Kidney capillary endothelial cell (primary cell): ENCODE measurements at places on chromosomes 5 and 9.
A peak's percentile ranks its signal among the peaks of the same experiment; 100 is the strongest.

- DNase-seq, result no peak
These were observed 1707.8 kb upstream of the ACO1 start for GRCh38 chr9:30676651-30677050.

GRCh38 chr9:73441890-73442818 is 290.5 kb downstream of the ANXA1 start:
- no peak for DNase-seq

DNA sequence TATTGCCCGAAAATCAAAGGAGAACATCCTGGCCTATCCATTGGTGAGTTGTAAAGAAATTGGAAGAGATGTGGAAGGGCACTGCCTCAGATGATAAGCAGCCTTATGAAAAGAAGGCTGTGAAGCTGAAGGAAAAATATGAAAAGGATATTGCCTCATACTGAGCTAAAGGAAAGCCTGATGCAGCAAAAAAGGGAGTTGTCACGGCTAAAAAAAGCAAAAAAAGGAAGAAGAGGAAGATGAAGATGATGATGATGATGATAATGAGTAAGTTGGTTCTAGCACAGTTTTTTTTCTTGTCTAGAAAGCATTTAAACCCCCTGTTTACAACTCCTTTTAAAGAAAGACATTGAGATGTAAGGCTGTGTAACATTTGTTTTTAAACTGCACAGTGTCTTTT is 59.8 kb upstream of the ZBED3 start:
- no peak for DNase-seq

DNA sequence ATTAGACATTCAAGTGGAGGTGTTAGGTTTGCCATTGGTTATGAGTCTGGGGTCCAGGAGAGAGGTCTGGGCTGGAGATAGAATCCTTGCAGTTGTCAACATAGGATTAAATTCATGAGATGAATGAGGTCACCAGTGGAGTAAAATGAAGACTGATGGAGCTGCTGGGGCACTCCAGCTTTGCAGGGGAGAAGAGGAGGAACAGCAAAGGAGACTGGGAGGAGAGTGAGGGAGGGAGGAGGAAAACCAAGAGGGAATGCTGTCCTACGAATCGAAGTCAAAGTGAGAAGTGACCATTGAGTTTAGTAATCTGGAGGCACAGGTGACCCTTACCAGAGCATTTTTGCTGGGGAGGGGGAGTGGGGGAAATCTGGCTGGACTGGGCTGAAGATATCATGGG is 178.2 kb upstream of the NR3C1 start:
- no peak for DNase-seq

GRCh38 chr5:136053336-136054141 is 24.8 kb downstream of the TGFBI start:
- DNase-seq, result peak; percentile 85

- DNase-seq, result peak; percentile 70
These were observed 71.3 kb downstream of the TMC1 start for GRCh38 chr9:72592502-72593403.

- DNase-seq, result no peak
These were observed 37.5 kb downstream of the MTREX start for GRCh38 chr5:55345327-55345726.

- DNase-seq, result no peak
These were observed 160.8 kb downstream of the CEMIP2 start for GRCh38 chr9:71607461-71607881.

DNA sequence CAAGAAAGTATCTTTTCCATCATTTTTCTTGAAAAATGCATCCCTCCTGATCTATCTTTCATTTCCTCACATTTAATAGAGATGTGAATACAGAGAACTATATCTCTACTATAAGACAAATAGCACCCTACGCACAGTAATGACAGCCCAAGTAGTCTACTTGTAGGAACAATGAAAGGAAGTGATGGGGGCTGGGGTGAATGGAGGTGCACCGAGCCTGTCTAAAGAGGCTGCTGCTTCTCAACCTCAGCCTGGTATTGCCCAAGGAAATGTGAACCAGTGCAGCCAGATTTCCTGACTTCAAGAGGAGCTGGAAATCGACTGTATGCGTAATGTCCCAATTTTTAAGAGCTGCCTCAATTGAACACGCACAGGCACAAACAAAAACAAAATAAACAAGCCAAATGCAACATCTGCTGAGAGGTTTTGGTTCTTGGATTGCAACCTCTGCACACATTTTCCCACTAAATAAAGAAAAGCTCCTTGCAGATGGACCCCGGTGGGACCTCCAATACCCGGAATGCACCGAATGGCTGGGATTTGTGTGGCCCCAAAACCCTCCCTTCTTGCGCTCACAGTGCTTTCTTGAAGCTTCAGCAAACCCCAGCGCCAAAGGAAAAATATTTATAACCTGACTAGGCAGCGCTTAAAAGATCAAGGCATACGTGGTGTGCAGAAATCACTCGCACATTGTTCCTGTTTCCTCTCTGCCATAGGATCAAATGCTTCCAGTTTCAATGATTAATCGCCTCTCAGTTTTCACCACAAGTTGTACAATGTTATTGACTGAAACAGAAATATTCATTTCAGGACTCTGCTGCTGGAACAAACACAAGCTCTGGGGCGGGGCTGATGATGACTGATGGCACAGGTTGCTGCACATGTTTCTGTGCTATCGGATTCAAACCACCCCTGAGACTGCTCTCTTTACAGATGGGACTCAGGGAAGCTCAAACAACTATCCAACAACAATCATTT is 68.3 kb downstream of the KCNIP1 start:
- DNase-seq, result peak; percentile 76

GRCh38 chr9:9170439-9171134 is 1371.0 kb upstream of the DMAC1 start:
- no peak for DNase-seq

DNA sequence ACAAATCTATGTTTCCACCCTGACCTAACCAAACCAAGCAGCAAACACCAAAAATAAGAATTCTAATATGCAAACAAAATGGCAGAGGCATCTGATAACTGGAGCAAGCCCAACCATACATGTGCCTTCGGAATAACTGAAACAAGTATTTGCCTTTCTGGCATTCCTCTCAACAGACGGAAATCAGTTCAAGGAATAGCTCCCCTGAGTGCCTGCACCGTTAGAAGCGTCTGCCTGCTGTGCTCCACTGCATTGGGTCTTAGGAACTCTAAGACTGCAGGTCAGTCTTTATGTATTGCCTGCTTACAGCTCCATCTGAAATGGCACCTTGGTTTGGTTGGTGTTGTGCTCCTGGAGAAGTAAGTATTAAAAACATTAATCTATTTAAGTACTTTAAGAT is 98.5 kb downstream of the MRPS27 start:
- DNase-seq, result no peak

DNA sequence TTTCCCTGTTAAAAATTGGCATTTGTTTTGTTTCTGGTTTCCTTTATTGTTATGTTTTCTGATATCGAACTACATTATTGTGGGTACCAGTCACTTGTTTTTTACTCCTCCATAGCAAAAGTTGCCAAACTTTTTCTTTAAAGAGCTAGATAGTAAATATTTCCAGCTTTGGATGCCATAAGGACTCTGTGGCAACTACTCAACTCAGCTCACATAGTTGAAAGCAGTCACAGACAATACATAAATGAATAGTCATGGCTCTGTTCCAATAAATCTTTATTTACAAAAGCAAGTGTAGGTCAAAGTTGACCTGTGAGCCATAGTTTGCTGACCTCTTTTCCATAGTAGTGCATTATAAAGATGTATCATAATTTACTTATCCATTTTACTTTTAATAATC is 305.0 kb downstream of the RASEF start:
- DNase-seq, result no peak

DNA sequence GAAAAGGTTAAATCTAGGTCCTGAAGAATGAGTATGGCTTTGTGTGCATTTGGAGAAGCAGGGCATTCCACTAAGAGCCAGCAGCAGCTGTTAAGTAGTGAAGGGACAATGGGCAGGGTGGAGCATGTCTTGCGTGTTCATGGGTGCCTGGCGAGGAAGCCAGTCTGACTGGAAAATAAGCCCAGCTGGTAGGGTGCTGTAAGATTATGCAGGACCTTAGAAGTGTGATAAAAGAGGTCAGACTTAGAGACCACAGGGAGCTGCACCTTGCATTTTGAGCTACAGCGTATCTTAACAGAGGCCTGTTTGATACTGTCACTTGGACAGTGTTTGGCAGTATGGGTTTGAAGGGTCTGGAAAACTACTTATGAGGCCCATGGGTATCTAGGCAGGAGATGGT is 131.7 kb upstream of the ELL2 start:
- DNase-seq, result no peak

- DNase-seq, result no peak
These were observed 5.5 kb downstream of the C9orf85 start for GRCh38 chr9:71916834-71917534.

DNA sequence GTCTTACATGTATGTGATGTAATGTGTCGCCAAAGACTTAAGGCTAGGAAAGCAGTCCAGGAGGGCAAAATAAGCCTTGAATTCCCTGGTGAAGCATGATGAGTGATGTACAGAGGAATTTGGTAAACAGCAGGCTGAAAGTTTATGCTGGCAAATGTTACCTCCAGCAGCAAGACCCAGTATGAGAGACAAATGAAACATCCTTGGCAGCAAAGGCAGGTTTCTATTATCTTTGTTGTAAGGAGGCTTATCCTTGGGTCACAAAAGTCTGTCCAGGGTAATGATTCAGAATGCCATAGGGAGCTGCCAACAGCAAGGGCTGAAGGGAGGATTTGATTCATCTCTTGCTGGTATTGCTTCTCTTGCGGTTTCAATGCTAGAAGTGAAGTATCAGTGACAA is 75.9 kb upstream of the HTR4 start:
- no peak for DNase-seq

DNA sequence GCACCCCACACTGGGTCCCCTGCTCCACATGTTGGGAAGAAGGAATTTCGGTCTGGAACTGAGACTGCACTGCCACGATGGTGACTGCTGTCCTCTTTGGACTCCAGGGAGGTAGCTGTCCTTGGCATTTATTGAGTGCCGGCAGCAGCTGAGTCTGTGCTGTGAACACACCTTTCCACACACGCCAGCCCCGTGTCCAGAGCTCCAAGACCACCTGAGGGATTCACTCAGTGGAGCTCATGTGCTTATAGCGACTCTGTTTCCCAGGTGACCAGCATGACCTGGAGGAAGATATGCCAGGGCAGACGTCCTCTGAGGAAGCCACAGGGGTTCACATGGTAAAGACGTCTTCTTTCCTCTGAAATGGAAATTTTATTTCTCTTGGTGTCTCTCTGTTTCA is 33.2 kb upstream of the FLT4 start:
- no peak for DNase-seq

GRCh38 chr5:32108167-32108566 is 66.0 kb downstream of the GOLPH3 start:
- no peak for DNase-seq

DNA sequence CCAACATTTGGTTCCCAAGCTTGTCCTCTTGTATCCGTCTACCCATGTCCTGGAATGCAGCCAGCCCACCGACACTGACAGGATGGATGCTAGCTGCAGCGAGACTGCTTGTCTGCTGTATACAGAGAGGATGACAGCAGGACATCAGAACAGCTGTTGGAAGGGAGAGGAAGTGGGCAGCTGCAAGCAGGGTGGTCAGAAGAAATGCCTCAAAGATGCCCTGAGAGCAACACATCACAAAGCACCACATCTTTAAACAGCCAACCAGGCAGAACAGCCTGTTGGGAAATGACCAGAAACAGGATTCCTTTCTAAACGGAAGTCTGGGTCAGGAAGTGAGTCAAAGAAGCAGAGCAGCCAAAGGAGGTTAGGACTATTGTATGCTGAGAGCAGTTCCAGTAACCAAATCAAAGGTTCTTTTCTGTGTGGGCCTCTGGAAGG is 219.1 kb downstream of the NDUFS4 start:
- peak; percentile 86 for DNase-seq

DNA sequence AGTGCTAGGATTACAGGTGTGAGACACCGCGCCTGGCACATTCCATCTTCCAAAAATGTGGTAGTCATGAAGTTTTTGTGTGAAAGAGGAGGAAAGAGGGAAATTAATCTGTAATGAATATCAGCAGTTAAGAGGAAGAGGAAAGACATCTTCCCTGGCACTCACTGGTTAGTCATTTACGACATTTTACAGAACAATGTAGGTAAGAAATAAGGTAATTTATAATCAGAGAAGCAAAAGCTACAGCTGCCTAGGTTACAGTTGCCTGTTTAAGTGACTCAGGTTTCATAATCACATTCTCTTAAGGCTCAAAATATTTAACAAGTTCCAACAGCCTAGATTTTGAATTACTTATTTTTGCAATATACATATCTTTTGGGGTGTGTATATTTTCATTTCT is 26.9 kb downstream of the CNOT6 start:
- no peak for DNase-seq

GRCh38 chr5:6868171-6868570 is 154.9 kb downstream of the TENT4A start:
- no peak for DNase-seq

GRCh38 chr5:164637931-164638521 is 1132.6 kb downstream of the MAT2B start:
- DNase-seq, result no peak

DNA sequence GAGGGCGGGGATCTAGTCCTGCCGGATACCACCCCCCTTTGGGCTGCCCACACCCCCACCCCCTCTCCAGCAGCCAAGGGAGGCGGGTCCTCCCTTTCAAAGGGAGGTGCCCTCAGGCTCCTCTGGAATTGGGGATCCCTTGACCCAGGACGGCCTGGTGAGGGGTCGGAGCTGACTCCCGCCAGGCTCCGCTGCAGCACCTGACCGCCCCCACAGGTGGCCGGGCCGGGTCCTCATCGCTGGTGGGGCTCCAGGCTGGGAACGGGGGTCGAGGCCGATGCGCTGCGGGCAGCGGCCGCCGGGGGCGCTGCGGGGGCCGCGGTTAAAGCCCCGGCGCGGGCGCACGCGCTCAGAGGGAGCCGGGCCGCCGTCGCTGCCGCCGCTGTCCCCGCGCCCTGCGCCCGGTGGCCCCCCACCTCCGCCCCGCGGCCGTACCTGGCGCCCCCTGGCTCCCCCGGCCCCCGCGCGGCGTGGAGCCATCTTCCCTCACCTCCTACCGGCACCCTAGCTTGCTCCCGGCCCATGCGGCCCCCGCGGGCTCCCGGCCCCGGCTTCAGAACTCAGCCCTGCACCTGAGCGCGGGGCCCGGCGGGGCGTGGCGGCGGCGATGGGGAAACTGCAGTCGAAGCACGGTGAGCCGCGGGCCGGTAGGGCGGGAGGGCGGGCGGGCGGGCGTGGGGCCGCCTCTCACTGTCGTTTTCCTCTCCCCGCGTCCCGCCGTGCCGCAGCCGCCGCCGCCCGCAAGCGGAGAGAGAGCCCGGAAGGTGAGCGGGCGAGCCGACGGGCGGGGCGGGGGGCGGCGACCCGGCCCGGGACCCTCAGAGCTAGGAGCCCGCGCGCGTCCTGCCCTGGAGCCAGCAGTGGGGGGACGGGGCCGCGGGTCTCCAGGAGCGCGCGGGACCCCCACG is at the start of gene NKD2:
NKD2 (plus strand) TSS at position 352 of the 908 bp plus-strand sequence; CDS start at position 608, 256 bp downstream.
- no peak for DNase-seq

GRCh38 chr9:2209400-2209799 is 194.3 kb downstream of the SMARCA2 start:
- DNase-seq, result peak; percentile 68

DNA sequence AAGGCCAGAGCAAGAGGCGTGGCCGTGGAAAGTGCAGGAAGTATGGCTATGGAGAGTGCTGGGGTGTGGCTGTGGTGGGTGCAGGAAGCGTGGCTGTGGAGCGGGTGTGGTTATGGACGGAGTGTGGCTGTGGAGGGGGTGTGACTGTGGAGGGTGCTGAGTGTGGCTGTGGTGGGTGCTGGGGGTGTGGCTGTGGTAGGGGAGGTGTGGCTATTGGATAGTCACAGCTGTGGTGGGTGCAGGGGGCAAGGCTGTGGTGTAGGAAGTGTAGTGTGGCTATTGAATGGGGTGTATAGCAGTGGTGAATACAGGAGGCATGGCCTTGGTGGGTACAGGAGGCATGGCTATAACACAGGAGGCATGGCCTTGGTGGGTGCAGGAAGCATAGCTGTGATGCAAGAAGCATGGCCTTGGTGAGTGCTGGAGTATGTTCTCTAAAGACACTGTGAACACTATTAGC is 40.8 kb upstream of the SPATA31C2 start:
- no peak for DNase-seq
